Coronary artery (tissue), 2 donors: ENCODE measurements at places on chromosomes 5 and 9.

DNA sequence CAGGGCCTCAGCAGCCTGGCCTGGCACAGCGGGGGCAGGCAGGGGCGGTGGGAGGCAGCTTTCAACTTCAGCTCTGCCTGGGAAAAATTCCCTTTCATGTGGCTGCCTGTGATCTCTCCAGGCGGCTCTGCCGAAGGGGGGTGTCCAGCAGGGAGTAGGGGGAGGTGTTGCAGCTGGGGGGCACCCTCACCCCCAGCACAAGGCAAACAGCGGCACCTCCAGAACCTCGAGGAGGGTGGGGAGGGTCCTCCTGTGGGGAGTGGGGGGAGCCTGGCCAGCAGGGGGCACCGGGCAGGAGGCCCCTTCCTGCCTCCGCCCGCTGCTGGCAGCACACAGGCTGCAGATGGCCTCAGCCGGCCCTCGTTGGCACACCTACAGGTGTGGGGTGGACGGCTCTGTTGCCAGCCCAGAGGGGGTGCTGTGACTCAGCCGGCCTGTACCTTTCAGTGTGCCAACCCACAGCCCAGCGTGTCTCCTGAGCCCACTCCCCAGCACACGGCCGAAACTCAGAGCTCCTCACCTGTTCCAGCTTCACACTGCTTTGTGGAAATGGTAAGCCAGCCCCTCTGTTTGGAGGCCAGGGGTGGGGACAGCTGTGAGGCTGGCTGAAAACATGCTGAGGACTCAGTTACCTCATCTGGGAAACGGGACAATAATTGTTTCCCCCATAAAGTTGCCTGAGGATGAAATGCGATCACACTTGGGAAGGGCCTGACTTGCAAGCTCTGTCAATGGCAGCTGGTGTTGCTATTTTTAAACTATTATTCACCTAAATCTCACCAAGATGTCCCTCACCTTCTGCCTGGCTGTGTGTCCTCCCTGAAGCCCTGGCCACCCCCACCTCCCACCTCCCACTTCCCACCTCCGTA, 37.0 kb downstream of the CXXC5 start:
- DNase-seq: no peak

DNA sequence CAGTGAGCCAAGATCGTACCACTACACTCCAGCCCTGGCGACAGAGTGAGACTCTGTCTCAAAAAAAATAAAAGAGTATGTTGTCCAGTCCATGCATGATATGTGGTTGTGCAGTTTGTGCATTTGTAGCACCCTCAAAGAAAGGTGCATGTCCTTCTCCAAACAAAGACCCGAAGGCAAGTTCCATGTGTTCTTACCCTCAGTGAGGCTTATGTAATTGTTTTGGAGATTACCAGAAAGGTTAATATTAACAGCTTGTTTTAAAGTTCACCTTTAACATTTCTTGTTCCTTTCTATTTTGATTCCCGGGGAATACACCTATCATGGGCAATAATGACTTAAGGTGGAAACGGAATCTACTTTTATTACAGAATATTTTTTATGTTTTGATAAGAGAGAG, 22.3 kb downstream of the KIAA1191 start:
- no peak for DNase-seq

- no peak for DNase-seq
Measured at GRCh38 chr9:70020217-70020616, 23.4 kb upstream of the MAMDC2 start.

DNA sequence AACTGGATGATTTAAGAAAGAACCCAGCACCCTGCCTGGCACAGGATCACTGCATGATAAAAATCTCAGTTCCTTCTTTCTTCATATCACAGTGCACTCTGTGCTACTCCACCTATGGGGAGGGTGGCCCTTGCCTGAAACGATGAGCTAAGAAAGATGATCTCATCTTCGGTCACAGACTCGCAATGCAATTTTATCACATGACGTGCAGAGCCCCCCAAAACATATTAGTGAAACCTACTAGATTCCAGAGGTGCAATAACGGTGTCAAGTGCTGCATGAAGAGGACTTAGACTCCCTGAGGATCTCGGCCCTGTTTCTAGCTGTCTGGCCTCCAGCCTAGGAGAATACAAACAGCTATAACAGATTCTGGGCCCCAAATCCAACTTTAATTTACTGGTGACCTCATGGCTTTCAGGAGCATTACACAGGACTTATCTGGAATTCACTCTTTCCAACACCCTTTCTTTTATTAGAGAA, 104.0 kb downstream of the EBF1 start:
- DNase-seq: no peak

DNA sequence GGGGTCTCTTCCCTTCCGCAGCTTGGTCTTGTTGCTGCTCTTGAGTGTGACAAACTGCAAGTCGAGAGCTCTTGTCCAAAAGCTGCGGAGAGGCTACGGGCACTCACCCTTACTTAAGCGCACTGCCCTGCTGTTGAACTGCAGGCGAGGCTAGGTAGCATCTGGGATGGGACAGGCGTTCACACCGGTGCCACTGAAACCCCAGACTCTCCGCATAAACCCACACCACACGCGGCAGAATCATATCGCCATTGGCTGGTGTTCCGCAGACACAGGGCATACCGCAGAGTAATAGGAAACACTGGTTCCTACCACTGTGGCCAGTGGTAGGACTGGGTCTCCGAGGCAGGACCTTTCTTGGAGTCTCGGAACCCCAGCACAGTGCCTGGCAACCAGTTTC, 2.2 kb upstream of the NPR3 start:
- no peak for DNase-seq

DNA sequence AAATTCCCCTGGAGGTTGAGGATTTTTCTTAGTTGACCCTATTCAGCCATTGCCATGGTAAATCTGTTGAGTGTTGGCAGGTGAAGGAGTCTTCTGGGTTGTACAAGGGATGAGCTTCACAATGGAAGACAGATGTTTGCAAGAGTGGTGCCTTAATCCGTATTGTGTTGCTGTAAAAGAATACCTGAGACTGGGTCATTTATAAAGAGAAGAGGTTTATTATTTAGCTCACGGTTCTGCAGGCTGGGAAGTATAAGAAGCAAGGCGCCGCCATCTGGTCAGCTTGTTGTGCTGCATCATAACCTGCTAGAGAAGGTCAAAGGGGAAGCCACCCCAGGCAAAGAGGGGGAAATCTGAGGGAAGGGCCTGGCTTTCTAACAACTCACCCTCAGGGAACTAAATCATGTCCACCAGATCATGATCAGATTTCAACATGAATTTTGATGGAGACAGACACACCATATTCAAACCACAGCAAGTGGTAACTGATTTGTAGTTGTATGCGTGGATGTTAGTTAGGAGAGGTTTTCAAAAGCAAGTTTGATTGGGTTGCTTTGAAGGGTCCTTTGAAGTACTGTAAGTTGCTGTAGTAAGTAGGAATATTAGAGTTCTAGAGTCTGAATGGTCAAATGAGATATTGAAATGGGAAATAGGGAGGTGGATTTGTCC, 2.5 kb downstream of the TNPO1 start:
- DNase-seq: no peak

GRCh38 chr5:115626445-115626823, 598 bp upstream of the TMED7 start:
- no peak for DNase-seq
